NCI-H1436 (cell line): ENCODE measurements at places on chromosomes 6 and 20.
A peak's percentile ranks its signal among the peaks of the same experiment; 100 is the strongest.

DNA sequence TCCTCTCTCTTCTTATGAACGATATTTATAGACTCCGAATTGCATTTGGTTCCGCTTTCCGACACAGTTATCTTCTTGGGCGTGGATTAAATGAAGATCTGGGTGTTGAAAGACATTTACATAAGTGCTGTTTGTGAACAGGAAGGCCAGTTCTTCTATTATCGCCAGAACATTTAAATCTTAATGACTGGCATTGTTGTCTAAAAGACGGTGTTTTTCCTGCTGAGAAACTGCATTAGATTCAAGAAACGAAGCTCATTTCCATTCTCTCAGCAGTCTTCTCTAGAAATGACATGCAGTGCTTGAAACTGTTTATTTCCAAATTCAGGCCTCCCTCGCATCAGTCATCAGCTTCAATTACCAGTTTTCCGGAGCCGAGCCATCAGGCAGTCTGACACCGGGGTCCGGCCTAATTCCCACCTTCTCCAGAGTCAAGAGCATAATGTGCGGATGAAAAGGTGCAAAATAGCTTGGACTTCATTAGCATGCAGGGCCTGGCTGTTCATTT is 16.0 kb downstream of the LINC00237 start:
- no peak for DNase-seq

GRCh38 chr20:47258745-47259695 is 97.5 kb downstream of the ZMYND8 start:
- DNase-seq = no peak

- DNase-seq = peak; percentile 71
Observed at GRCh38 chr6:154593122-154593521, 82.6 kb upstream of the CNKSR3 start.

- DNase-seq = no peak
Observed at GRCh38 chr6:90654806-90655205, 67.9 kb upstream of the MAP3K7 start.

DNA sequence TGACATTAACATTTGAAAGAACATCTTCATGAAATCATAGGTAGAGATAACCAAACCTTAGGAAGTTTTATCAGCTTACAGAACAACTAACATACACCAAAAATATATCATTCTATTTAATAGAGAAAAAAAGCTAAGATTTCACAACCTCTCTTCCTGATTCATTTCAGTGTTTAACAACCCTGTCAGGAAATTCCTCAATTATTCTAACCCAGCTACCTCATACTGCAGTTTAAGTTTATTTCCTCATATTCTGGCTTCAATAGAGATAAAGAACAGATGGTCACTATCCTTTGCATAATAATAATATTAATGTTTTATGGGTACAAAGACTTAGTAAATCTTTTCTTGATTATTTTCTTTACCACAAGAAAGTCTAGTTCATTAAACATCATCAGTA is 112.9 kb upstream of the HSF2 start:
- no peak for DNase-seq

- no peak for DNase-seq
Observed at GRCh38 chr20:16541878-16542277, 31.4 kb downstream of the KIF16B start.

- DNase-seq = no peak
Observed at GRCh38 chr6:132446855-132447241, 45.6 kb upstream of the MOXD1 start.

DNA sequence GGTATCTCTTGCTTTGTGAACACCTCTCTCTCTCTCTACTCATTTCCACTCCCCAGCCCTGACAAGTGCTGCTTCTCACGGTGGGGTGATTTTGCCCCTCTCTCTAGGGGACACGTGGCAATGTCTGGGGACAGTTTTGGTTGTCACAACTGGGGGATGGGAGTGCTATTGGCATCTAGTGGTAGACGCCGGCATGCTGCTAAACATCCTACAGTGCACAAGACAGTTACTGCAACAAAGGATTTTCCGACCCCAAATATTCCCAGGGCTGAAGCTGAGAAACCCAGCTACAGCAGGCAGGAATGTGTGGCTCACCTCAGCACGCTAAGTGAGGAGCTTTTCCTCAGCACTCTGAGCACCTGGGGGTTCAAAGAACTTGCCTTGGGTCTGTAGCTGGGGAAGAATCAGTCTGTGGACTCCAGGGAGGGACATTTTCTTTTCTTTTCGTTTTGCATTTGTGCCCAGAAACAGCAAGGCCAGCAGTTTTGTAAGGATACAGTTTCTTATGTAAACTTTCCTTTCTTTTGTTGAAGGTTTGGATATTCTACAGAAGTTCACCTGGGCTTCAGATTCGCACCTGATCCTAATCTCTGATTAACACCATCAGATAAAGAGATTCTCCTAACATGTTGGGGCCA is 246.9 kb upstream of the ZFP64 start:
- DNase-seq = no peak

GRCh38 chr6:53892707-53893106 is 97.9 kb downstream of the LRRC1 start:
- no peak for DNase-seq

GRCh38 chr6:139370283-139370998 is 4.0 kb downstream of the CITED2 start:
- no peak for DNase-seq

DNA sequence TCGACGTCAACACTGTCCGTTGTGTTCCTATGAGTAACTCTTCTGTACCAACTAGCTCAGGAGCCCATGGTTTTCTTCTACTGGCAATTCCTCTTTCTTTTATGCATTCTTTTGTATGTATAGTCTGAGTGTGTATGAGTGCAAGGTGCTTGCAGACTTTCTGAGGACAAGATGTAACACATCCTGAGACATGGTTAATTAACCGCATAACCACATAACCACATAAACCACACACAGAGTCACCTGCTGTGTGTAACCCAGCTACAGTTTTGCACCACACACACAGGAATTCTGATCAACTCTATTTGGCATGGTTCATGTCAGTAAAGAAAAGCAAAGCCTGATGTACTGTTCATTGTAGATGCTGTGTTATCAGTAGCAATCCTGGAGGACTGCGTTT is 98.6 kb downstream of the DACT2 start:
- no peak for DNase-seq
